ENCODE measurements at places on chromosomes 4 and X. TPM values are rescaled to one million over a fixed set of nuclear protein-coding genes. Genes with fewer than 3 reads are reported as not detected.

The ADAMTS3 gene
- 0.06 TPM for total RNA-seq

The MAGEE2 gene
- not detected for total RNA-seq

The TEX13D gene
- total RNA-seq = not detected

The CT83 gene
- total RNA-seq = not detected

The EPGN gene
- not detected for total RNA-seq

The XPNPEP2 gene
- not detected for total RNA-seq

The CXCL5 gene
- total RNA-seq = 49.4 TPM

The MRFAP1 gene
- 237 TPM for total RNA-seq

The PDZD4 gene
- total RNA-seq = 3.8 TPM

Measured in A549 treated with RU486 at 1 μM for 4 hours (cell line).